Activated naive CD8-positive, alpha-beta T cell treated with anti-CD3 and anti-CD28 coated beads for 36 hours (primary cell): ENCODE measurements at places on chromosomes 3 and 15.

DNA sequence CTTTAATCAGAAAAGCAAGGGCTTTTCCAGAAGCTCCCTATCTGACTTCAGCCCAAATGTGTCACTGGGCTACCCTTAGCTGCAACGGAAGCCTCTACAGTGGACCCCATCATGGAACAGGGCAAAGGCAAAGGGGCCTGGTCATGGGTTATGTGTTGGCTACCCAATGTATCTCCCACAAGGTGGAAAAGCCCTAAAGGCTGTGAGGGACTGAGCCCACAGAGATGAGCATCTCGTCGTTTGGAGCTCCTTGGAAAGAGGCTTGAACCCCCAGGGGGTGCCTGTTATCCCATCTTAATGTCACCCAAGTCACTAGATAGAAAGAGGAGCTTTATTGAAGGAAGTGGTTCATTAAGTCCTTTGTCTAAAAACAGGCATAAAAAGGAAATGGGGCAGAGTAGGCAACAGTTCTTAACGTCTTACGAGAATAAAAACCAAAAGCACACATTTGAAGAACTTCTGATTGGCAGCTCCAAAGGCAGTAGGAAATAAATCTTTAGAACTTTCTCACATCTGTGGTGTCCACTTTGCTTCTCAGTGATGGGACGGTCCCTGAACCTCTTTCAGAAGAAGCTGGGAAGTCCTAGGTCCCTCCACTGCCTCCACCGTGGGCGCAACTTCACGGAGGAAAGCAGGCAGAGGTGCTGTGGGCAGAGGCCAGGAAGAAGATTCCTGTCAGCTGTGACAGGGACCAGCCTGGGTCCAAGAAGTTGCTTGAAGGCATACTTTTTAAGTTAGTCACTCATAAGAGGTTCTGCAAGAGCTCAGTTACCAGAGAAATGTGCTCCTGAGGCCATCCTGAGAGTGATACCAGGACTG, 93.7 kb downstream of the MYLK start:
- H3K27ac ChIP-seq: no peak overlapping the region
- no peaks in the 10 kb centered on the region for H3K36me3 ChIP-seq
- no peaks in the 10 kb centered on the region for H3K4me1 ChIP-seq
- peaks cover 6% of the 10 kb centered on the region for H3K27me3 ChIP-seq
- no peak for DNase-seq

- no peak overlapping the region for H3K27ac ChIP-seq
- H3K27me3 ChIP-seq: no peaks in the 10 kb centered on the region
- H3K4me1 ChIP-seq: peaks cover 16% of the 10 kb centered on the region
- no peaks in the 10 kb centered on the region for H3K36me3 ChIP-seq
- no peak for DNase-seq
Measured at GRCh38 chr15:44794072-44794471, 57.7 kb downstream of the TRIM69 start.

- no peak for DNase-seq
- H3K4me1 ChIP-seq: no peaks in the 10 kb centered on the region
- no peaks in the 10 kb centered on the region for H3K36me3 ChIP-seq
- no peak overlapping the region for H3K4me3 ChIP-seq
- H3K27ac ChIP-seq: no peak overlapping the region
Measured at GRCh38 chr3:102614585-102614984, 179.8 kb downstream of the ZPLD1 start.

GRCh38 chr3:182487143-182487542, 306.2 kb upstream of the ATP11B start:
- no peak overlapping the region for H3K4me3 ChIP-seq
- H3K4me1 ChIP-seq: no peaks in the 10 kb centered on the region
- H3K36me3 ChIP-seq: no peaks in the 10 kb centered on the region
- H3K27me3 ChIP-seq: no peaks in the 10 kb centered on the region
- DNase-seq: no peak

GRCh38 chr3:65438612-65439011, 600.1 kb downstream of the MAGI1 start:
- no peaks in the 10 kb centered on the region for H3K4me1 ChIP-seq
- H3K27ac ChIP-seq: no peak overlapping the region
- no peak overlapping the region for H3K4me3 ChIP-seq
- no peak for DNase-seq

DNA sequence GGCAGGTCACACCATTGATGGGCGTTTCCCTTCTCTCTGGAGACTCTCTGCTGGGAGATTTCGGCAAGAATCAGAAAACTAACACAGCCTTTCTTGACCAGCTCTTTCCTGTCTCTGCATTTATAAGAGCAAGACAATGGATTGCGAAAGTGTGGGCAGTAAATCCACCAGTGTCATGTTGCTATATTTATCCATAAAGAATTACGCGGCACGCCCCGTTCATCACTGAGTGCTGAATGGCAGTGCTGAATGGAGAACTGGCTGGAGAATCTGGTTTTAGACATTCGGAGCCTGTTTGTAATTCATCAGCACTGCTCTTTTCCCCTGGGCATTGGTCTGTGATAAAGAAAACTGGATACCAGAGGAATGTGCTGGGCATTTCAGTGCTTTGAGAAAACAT, 2.0 kb upstream of the CEMIP start:
- no peak for DNase-seq
- H3K4me3 ChIP-seq: no peak overlapping the region
- H3K36me3 ChIP-seq: no peaks in the 10 kb centered on the region
- no peak overlapping the region for H3K27ac ChIP-seq

DNA sequence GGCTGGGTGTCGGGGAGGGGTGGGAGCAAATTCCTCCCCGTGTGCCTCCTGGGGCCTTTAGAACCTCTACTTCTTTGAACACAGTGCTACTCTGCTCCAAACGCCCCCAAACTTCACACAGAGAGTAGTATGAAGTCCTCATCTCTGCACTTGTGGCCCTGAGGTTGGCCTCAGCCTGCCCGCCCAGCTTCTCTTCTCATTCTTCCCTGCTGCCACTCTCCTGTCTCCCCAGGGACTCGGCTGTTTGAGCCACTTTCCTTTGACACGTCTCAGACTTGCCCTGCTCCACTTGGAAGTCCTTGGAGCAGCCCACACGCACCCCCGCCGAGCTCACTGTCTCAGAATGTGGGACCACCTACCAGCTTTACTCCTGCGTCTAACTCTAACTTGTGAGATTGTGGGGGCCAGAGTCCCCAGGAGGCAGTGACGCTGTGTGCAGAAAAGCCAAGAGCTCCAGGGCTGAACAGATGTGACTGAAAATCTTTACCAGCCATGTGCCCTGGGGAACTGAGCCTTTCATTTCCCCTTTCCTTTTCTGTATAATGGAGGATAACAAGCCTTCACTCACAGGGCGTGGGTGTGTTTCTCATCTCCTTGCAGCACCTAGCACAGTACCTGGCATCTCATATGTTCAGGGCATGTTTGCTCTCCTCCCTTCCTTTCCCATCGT, 233.6 kb upstream of the CTDSPL start:
- H3K36me3 ChIP-seq: no peaks in the 10 kb centered on the region
- peaks cover 38% of the 10 kb centered on the region for H3K27me3 ChIP-seq
- H3K4me3 ChIP-seq: no peak overlapping the region
- DNase-seq: no peak

- H3K4me3 ChIP-seq: no peak overlapping the region
- H3K4me1 ChIP-seq: peaks cover 16% of the 10 kb centered on the region
- no peak for DNase-seq
- no peaks in the 10 kb centered on the region for H3K27me3 ChIP-seq
- peaks cover 13% of the 10 kb centered on the region for H3K36me3 ChIP-seq
Measured at GRCh38 chr3:37309921-37310665, 135.7 kb upstream of the LRRFIP2 start.
